ENCODE measurements at places on chromosomes 4 and X.
A peak's percentile ranks its signal among the peaks of the same experiment; 100 is the strongest.

- no peak for DNase-seq
Measured at GRCh38 chrX:153179131-153179530, at the start of gene MAGEA1. Gene MAGEA1 (plus strand): TSS chrX:153179284. CDS start chrX:153182390, 3,106 bp downstream.

DNA sequence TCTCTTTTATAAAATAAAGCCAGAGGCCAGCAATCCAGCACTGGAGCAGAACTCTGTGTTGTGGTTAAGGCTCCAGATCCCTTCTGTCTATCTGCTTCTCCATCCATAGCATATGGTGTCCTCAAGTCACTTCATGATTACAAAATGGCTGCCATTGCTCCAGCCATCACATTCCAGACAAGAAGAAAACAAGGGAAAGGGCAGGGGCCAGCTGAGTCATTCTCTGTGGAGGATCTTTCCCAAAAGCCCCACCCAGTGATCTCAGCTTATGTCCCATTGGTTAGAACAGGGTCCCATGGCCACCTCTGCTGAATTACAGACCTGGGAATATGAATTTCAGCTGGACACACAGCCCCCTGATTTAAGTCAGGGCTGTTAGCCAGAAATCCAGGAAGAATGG lies 34.1 kb upstream of the MAN2B2 start:
- DNase-seq, result no peak

GRCh38 chrX:68421636-68422035 lies 11.7 kb downstream of the OPHN1 start:
- DNase-seq, result peak; percentile 62

- DNase-seq, result no peak
Measured at GRCh38 chr4:10816571-10816970, 132.0 kb upstream of the CLNK start.

GRCh38 chr4:95599777-95600400 lies 51.1 kb upstream of the UNC5C start:
- DNase-seq, result no peak

- peak; percentile 72 for DNase-seq
Measured at GRCh38 chr4:21811565-21811964, 137.0 kb downstream of the KCNIP4 start.

- peak; percentile 86 for DNase-seq
Measured at GRCh38 chr4:168124008-168124641, 31.8 kb downstream of the ANXA10 start.

GRCh38 chr4:92270908-92271307 lies 32.9 kb upstream of the GRID2 start:
- DNase-seq, result peak; percentile 1

DNA sequence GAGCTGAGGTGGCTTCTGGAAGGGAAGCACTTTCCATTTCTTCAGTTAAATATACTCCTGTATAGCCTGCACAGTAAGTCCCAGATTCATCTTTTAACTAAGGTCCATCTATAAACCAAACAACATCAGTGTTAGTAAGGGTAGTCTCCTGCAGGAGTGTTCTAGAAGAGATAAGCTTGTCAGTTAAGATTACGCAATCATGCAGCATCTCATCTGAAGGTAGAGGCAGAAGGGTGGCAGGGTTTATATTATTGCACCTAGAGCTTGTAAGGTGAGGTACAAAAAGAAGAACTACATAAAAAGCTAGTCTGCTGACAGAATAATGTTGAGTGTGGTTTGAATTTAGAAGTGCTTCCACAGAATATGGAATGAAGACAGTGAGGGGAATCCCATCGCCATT lies 44.0 kb downstream of the NUDT10 start:
- DNase-seq, result no peak

GRCh38 chrX:48591255-48591791 lies 6.0 kb upstream of the WDR13 start:
- peak; percentile 66 for DNase-seq

GRCh38 chrX:14029039-14029424 lies 660 bp downstream of the GEMIN8 start:
- DNase-seq, result no peak

DNA sequence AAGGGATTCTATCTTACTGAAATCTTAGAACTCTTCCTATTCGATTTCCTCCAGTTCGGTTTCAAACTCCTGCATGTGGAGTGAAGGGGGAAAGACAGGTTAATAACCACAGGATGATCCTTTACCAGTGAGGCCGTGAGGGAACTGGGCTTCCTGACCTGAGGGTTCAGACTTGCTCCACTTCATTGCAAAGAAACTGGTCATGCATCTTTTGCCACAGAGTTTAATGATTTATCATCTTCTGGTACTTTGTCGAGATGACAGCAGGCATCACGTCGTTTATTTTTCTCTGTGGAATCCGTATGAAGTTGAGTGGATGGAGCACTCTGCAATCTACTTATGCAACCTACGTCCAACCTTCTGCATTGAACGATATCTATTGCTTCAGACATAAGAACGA lies 145.9 kb upstream of the NLGN4X start:
- no peak for DNase-seq

GRCh38 chrX:122555925-122556324 lies 628.2 kb upstream of the GRIA3 start:
- no peak for DNase-seq

GRCh38 chrX:79089896-79090584 lies 54.4 kb upstream of the GPR174 start:
- DNase-seq, result no peak

DNA sequence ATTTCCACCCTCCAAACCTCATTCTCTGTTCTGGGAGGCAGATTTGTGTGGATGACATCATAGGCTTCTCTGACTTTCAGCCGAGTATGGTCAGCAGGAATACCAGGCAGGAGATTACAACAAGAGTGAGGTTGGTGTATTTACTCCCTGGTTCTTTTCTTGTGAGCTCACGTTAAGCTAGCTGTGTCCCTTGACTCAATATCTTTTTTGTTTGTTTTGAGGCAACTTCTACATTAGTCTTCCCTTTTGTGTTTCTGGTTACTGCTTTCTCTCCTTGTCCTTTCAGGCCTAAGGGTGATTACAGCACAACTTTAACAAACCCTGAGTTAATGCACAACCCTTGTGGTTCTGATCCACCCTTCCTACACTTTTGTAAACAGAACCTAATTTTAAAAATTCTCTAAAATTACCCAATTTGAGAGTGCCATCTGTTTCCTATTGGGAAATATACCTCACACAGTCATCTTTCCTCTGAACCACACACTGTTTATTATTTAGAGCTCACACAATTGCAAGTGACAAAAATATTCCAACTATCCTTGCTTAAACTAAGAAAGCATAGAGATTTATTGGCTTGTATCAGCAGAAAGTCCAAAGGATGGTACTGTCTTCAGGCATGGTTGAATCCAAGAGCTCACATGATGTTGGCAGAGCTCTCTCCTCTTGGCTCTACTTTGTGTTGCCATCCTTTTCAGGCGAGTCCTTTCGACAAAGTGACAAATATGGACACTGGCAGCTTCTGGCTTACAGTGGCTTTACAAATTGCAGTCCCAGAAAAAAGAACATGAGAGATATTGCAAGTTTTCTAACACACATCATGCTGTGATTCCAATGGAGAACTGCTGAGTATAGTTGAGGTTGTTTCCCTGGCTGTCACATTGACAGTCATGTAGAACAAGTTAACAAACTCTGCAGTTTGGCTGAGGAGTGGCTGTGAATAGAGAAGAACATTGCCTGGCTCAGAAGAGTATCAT lies 150.5 kb upstream of the DDIT4L start:
- DNase-seq, result no peak

GRCh38 chr4:187491286-187491685 lies 504.3 kb upstream of the ZFP42 start:
- DNase-seq, result no peak

- DNase-seq, result peak; percentile 11
Measured at GRCh38 chr4:56622176-56622575, 58.9 kb downstream of the HOPX start.

- peak; percentile 68 for DNase-seq
Measured at GRCh38 chr4:110106931-110107296, 91.5 kb downstream of the ELOVL6 start.

DNA sequence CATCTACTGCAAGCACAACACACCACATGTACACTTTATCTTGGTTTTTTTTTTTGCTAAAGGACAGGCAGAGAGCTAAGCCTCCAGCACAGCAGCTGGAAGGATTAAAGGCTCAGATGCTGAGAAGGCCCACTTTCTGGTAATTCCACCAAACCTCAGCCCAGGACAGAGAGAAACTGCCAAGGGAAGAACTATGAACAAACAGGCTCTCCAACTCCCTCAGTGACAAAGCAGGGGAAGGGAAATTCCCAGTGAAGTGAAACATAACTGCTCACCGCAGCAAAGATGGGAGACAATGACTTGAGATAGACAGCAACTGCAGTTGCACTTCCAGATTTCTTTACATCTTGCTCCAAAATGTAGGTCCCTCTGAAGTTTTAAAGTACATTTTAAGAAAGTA lies 4.8 kb downstream of the PROM1 start:
- DNase-seq, result no peak

DNA sequence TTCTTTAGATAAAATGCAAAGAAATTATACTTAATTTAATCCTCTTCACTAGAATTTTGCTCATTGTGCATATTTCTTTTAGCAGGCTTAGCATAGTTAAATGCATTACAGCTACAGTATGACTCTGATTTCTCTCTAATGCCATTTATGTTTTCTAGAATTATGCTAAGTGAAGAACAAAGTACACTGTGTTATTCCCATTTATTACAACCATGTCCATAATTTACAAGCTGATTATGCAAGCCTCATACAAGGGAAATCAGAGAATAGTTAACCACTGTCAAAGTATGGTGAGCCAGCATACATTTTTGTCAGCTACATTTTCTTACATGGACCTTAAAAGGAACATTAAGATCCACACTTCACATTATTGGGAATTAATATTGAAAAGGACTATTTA lies 99.1 kb downstream of the MAB21L2 start:
- no peak for DNase-seq

GRCh38 chrX:14956813-14957582 lies 83.8 kb downstream of the MOSPD2 start:
- DNase-seq, result no peak

- DNase-seq, result no peak
Measured at GRCh38 chr4:122896270-122896669, 26.1 kb downstream of the NUDT6 start.

DNA sequence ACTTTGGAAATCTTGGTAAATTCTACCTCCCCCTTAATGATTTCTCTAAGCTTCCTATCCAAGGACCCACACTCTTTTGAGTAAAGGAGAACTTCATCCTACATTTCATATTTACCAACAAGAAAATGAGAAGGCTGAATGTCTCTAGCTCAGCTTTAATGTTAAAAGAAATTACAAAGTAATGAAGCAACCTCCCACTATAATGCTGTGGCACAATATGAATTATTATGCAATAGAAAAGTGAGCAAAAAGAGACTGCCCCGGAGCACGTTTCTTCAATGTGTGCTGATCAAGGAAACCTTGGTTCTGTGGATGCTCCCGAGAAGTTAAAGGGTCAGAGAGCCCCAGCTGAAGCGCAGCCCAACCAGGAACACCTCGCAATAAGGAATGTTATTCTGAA lies 9.1 kb upstream of the TBC1D1 start:
- DNase-seq, result no peak

- no peak for DNase-seq
Measured at GRCh38 chr4:37597034-37597433, 89.1 kb downstream of the RELL1 start.

GRCh38 chrX:44314808-44315207 lies 28.7 kb downstream of the EFHC2 start:
- DNase-seq, result no peak

DNA sequence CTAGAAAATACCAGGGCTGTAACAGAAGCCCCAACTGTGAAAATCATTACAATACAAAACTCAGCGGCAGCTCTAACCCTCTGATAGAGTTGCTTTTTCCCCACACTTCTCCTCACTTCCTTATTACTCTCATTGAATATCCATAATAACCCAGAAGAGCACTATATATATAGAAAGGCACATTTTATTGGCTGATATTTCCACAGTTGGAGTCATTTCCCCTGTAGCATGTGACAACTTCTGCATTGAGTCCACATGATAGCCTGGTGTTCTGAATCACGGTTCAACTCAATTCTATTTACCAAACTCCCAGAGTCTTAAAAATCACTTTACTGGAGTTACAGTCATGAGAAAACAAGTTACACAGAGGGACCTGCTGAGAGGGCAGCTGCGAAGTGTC lies 46.6 kb upstream of the NWD2 start:
- DNase-seq, result no peak

DNA sequence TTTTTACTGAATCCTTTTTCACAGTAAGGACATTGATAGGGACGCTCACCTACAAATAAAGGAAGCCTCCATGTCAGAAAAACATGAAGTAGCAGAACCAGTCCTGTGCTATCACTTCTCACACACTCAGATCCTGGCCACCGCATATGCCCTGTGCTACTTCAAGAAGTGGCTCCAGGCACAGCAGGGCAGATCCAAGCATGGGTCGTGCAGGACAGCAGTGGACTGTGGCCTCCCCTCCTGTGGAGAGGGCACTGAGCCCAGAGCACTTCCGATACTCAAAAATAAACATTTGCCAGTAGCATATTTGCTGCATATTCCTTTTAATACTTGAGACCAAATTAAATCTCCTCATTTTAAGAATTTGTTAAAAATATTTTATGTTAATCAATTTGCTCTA lies 167.9 kb downstream of the PRDM5 start:
- DNase-seq, result no peak

All from fibroblast of skin of scalp (primary cell).